Activated T-helper 17 cell treated with anti-CD3 and anti-CD28 coated beads, Interleukin-2, amount 50 U/mL, for 72 hours (primary cell): ENCODE measurements at places on chromosomes 7 and 10. TPM values are rescaled to one million over a fixed set of nuclear protein-coding genes. Genes with fewer than 3 reads are reported as not detected.

NOM1 gene
- 20.5 TPM for total RNA-seq

IFIT1 gene
- total RNA-seq = 0.84 TPM

PAX4 gene
- total RNA-seq = not detected

BICC1 gene
- total RNA-seq = 0.28 TPM

FZD1 gene
- 0.13 TPM for total RNA-seq

NPSR1 gene
- total RNA-seq = not detected

CRYGN gene
- not detected for total RNA-seq

CHST15 gene
- total RNA-seq = 10.9 TPM

WEE2 gene
- total RNA-seq = 0.13 TPM

ZNF394 gene
- total RNA-seq = 28.9 TPM

OR13A1 gene
- total RNA-seq = not detected

ANKRD7 gene
- total RNA-seq = 0.45 TPM

SFMBT2 gene
- total RNA-seq = 20.4 TPM

SAMD9 gene
- total RNA-seq = 23.1 TPM

PVRIG gene
- 28.5 TPM for total RNA-seq

GARS1 gene
- 152 TPM for total RNA-seq

KCP gene
- 1.0 TPM for total RNA-seq

UNCX gene
- not detected for total RNA-seq

ZNF485 gene
- total RNA-seq = 3.8 TPM

NT5C2 gene
- total RNA-seq = 49.3 TPM

RPEL1 gene
- total RNA-seq = not detected

GIMAP1 gene
- total RNA-seq = 5.6 TPM

C10orf67 gene
- total RNA-seq = 0.21 TPM

TMEM236 gene
- 0.30 TPM for total RNA-seq

HDAC9 gene
- total RNA-seq = 4.0 TPM

ITPRID1 gene
- not detected for total RNA-seq
